ENCODE measurements at places on chromosomes 5 and 9.
A peak's percentile ranks its signal among the peaks of the same experiment; 100 is the strongest.

- DNase-seq: no peak
Measured at GRCh38 chr9:137368431-137369035, 54.4 kb downstream of the EXD3 start.

DNA sequence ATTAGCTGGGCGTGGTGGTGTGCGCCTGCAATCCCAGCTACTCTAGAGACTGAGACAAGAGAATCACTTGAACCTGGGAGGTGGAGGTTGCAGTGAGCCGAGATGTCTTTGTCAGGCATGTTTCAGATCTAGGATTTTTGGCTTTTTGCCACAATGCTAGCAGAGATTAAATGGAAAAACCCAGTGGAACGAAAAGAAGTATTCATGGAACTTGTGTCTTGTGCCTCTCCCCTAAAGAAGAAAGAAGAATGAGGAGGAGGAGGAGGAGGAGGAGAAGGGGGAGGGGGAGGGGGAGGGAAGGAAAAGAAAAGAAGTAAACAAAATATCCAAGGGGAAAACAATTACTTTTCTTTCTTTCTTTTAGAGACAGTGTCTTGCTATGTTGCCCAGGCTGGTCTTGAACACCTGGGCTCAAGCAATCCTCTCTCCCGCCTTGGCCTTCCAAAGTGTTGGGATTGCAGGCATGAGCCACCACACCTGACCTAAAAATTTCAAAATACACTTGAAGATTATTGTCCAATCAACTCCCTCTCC is 106.0 kb downstream of the ARRDC3 start:
- no peak for DNase-seq

DNA sequence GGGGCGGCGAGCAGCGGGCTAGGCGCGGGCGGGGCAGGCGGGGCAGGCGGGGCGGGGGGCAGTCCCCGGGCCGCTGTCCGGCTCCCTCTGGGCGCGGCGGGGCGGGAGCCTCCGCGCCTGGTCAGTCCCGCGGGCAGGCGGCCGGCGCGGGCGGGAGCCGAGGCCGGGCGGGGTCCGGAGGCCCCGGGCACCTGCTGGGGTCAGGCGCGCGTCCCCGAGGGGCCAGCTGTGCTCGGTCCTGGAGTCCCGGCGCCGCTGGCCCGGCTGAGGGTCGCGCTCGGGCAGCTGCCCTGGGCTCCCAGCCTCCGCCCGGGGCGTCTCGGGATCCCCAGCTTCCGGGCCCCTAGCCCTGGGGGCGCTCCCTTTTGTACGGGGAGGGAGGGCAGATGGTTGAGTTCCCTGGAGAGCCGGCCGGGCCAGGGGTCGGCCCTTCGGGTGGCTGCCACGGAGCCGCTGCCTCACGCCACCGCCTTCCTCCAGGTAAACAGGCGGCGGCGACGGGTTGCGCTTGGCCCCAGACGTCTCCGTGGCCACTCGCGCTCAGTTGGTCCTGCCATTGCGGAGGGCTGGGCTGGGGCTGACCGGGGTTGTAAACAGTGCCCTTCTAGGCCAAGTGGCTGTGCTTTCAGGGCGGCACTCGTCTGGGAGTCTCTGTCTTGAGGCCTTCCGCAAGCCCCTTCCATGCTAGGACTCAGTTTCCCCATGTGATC is 473 bp downstream of the ZBTB34 start:
- DNase-seq: peak; percentile 38

DNA sequence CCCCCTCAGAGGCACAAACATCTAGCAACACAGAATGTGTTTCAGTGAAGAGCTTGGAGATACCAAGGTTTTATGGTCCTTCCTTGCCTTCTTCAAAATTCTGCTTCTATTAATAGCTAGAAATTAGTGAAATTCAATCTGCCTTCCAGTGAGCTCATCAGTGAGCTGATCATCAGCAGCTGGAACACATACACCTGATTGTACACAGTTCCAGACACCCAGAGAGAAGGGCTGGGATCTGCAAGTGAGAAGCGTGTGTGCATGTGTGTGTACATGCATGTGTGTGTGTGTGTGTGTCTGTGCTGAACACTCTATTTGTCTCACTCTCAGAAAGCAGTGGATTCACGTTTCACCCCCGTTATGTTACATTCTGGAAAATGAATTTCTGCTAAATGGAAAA is 28.5 kb downstream of the CFAP90 start:
- DNase-seq: no peak

DNA sequence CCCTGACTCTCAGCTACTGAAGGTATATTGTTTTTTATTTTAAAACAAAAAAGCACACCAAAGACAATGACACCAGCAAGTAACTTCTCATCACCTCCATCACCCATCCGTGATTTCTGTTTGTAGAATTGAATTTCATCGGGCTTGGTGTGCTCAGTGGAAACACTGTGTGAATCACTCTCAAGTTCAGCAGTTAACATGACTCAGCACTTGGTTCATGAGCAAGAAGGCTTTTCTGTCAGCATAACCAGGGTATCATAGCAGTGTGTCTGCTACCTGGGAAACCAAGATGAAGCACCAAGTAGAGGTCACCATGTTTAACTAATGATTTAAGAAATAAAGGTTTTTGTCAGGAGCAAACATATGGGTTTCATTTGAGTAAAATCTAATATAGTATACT is 123.7 kb downstream of the INSYN2B start:
- peak; percentile 92 for DNase-seq

GRCh38 chr9:88446728-88447127 is 58.5 kb downstream of the SPIN1 start:
- no peak for DNase-seq

DNA sequence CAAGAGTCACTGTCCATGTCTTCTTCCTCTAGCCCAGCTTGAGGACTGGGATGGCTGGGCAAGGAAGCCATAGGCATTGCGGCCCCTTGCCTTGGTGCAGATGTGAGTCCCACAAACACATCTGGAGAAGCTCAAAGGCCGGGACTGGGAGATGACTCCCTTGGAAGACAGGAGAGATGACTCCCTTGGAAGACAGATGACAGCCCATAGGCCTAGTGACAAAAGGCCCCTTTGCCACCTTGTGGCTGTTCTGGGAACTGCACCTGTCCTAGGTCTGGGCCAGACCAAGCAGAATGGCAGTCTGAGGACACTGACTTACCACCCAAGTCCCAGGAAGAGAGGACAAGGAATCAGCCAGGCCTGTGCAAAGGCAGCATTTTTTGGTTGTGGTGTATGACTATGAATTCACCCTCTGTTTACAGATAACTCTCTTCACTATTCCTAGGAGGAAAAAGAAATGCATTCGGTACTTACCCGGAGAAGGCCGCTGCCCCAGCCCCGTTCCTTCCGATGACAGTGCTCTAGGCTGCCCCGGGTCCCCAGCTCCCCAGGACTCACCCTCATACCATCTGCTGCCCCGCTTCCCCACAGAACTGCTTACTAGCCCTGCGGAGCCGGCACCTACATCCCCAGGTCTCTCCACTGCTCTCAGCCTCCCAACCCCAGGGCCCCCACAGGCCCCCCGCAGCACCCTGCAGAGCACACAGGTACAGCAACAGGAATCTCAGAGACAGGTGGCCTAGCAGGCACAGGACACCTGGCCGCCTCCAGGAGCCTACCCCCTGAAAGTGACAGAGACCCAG is 30.8 kb downstream of the SKP1 start:
- peak; percentile 71 for DNase-seq

DNA sequence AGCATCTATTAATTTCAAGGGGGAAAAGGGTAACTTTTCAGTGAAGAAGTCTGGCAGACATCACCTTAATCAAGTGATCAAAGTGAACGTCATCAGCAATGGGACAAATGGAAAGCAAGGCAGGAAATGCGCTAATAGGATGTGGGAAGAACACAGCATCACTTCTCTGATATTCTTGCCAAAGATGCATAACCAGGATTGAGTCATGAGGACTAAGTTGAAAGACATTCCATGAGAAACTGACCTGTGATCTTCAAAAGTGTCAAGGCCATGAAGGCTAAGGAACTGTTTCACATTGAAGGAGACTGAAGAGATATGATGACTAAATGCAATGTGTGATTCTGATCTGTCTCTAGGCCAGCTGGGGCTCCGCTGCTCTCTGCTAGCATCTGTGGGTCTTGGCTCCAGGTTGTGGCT is 92.9 kb downstream of the NDFIP1 start:
- DNase-seq: peak; percentile 96

DNA sequence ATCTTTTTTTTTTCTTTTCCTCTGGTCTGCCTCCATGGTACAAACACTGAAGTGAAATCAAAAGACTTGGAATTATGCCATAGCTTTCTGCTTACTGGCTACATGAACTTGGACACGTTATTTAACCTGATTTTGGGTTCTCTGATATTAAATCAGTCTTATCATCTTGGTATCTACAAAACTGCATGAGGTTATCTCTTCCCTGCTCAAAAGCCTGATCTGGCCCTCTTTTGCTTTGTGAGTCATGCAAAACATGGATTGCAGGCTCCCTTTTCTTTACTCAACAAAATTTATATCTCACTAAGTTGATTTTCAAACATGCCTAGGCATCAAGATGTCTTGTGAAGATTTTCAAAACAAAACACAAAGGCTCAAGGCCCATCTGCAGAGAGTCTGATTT is 45.9 kb upstream of the FST start:
- no peak for DNase-seq

- no peak for DNase-seq
Measured at GRCh38 chr5:160643616-160644240, 208.3 kb downstream of the ATP10B start.

- peak; percentile 51 for DNase-seq
Measured at GRCh38 chr5:54302267-54302687, 8.1 kb downstream of the ARL15 start.

DNA sequence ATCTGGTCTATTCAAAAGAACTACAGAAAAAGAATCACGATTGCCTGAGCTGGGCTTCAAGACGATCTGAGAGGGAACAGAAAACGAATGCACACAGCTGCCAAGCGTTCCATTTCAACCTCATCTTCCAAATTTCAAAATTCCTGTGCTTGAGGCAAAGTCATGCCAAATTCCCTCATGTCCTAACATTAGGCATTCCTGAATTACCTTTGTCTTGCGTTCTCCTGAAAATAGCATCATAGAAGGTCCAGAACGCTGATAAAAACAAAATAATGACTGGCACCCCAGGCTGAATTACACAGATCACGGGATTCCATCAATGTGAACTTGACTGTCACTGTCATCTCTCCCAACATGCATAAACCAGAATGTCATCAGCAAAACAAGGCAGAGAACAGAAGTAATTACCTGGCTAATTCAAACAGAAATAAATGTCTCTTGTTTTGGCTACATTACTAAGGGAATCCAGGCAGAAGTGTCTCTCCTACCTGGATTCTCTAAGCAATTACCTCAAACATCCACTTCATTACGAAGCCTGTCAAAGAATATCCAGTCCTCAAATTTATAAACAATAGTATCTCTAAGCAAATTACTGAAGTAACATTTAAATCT is 12.0 kb upstream of the CDH6 start:
- DNase-seq: no peak

- DNase-seq: peak; percentile 100
Measured at GRCh38 chr5:136016945-136017530, 11.8 kb upstream of the TGFBI start.

- peak; percentile 55 for DNase-seq
Measured at GRCh38 chr5:57676222-57677098, 193.8 kb upstream of the ACTBL2 start.

DNA sequence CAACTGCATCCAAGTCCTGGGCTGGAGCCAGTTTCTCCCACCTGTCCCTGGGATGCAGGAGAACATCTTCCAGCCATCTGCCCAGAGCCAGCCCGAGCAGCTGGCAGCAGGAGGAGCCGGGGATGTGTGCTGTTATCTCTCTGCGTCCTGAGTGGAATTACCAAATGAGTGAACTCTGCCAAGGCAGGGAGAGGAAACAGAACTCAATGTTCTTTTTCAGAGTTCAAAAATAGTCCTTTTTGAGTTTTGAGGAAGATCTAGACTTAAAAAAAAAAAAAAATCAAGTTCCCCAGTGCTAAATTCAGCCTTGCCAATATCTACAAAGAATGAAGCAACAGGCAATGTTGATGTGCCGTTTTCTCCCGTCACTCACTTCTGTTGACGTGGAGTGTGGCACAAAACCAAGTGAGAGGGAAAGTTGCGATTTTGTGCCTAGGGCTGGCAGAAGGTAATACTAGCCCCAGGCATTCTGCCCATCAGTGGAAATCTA is 56.2 kb downstream of the TMOD1 start:
- DNase-seq: no peak
